ENCODE measurements at places on chromosomes 3 and 15.
A peak's percentile ranks its signal among the peaks of the same experiment; 100 is the strongest.

DNA sequence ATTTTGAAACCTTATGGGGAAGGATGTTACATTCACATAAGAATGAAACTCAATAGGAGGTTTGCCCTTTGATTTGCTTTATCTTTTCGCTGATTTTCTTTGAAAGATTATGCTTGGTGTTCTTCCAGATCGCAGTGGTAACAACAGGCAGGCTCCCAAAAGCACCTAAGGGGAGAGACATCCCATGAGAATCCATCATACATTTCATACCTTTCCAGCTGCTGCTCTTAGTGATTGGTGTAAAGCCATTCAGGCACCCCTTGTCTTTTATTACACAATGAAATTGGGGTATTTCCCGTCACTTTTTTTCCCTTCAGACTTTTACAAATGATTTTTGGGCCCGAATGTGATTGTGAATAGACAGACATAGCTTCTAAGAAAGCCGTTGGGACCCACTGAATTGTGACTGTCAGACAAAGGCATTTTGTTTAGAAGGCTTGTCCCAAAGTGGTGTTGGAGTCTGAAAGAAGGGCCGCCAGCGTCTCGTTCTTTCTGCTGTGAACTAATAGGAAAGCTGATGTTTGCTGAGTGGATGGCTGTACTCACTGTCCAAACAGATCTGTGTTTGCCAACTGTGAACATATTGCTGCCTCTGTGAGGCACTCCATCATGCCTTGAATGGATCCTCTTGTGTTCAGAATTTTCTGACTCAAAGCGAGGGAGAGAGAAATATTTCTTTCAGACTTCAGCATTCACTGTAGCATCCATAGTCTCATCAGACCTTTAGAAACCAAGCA, 164.3 kb downstream of the FNDC3B start:
- no peak for DNase-seq

GRCh38 chr3:67685499-67685898, 31.1 kb upstream of the SUCLG2 start:
- DNase-seq: no peak

GRCh38 chr3:193630005-193630404, 37.0 kb downstream of the OPA1 start:
- DNase-seq: no peak

- DNase-seq: no peak
Measured at GRCh38 chr3:167839460-167840134, 104.1 kb downstream of the SERPINI1 start.

DNA sequence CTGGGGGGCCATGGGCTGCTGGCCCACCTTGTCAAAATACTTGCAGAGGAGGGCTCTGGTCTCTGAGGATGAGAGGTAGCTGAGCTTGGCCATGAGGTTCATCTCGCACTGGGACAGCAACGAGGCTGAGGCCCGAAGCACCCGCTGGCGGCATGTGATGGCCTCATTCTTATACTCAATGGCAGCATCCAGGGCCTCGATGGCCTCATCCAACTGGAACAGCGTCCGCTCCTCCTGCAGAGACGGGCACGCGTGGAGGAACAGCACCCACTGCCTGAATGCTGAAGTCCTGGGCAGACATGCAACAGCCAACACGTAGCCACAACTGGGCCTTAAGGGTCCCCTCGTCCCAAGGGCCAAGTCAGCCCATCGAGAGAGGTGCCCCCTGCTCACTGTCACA, 25.0 kb downstream of the KIF7 start:
- DNase-seq: no peak

DNA sequence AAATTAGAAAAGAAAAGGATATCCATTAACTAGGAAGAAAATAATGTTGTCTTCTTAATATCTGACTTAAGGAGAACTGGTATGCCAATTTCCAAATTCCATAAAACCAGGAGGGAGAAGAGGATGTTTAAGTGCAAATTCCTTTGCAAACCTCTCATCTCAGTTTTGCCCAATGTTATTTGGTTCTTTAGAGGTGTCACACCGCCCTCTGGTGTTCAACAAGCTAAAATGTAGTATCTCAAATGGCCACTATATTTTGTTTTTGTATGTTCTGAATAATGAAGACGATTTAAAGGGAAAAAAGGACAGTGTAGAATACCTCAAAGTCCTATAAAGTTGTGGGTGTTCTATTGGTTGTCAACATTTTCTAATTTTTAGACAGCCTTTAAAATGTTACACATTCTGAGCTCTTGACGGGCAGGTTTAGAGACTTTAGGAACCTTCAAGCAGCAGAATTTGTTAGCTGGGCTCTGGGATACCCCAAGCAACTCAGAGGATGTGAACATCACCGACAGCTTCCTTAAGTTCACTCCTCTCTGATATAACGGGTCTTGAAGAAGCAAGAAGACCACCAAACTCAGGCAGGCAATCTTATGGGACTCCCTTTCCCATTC, 458.3 kb downstream of the MFSD1 start:
- DNase-seq: peak; percentile 19

All from CD4-positive, alpha-beta T cell treated with Interleukin-15 for 4 hours (primary cell).